CD4-positive, CD25-positive, alpha-beta regulatory T cell (primary cell): ENCODE measurements at places on chromosomes 11 and 22. TPM values are rescaled to one million over a fixed set of nuclear protein-coding genes. Genes with fewer than 3 reads are reported as not detected.

DNA sequence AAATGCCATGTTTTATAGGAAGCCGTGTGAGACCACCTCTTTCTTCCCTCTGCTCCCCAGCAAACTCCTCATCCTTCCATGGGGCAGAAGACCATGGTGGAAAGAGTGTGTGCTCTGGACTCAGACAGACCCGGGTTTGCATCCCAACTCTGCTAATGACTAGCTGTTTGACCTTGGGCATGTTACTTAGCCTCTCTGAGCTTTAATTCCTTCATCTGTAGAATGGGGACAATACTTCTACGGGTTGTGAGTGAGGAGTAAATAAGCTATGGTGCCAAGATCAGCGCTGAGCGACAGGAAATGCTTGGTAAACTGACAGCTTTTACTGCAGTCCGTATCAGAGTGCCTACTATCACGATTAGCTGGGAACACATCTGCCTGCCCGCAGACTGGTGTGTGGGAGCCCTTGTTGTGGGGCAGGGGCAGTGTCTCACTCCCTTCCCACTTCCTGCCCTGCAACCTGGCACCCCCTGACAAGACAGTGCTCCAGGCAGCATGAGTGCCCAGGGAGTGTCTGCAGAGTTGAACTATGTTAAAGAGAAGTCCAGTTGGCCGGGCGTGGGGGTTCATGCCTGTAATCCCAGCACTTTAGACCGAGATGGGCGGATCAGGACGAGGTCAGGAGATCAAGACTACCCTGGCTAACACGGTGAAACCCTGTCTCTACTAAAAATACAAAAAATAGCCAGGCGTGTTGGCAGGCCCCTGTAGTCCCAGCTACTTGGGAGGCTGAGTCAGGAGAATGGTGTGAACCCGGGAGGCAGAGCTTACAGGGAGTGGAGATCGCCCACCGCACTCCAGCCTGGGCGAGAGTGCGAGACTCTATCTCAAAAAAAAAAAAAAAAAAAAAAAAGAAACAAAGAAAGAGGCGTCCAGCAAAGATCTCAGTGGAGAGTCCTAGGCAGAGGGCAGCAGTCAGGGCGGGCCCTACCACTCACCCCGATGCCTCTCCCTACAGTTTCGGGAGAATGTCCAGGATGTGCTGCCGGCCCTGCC lies 2.2 kb downstream of the SEC14L2 start:
- no peak for DNase-seq

DNA sequence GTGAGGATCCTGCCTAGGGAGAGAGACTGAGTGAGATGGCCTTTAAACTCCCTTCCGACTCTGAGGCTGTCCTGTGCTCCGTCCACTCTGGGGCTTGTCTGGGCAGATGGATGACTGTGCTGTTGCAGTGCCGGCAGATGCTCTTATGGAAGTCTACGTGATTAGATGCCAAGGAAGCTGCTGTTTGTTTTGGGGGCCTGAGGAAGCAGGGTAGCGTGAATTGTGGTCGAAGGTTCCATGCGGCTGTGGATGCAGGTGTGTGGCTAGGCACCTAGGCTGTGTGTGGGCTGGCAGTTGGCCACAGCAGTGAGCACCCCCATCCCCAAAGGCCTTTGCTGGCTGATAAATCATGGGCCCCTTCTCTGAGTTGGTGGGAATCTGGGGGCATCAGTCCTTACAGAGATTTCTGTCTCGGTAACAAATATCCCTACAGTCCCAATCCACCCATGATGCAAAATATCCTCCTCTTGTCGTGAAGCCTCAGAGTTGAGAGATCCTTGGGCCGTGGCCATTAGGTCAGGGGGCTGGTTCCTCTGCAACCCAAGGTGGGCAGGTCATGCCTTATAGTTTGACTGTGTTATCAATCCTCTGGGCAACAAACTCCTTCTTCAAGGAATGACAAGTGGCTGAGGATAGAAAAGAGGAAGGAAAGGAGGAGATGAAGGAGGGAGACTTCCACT lies 31.2 kb downstream of the AMPD3 start:
- DNase-seq: no peak

GRCh38 chr11:132093536-132094259 lies 723.3 kb downstream of the NTM start:
- no peak for DNase-seq

DNA sequence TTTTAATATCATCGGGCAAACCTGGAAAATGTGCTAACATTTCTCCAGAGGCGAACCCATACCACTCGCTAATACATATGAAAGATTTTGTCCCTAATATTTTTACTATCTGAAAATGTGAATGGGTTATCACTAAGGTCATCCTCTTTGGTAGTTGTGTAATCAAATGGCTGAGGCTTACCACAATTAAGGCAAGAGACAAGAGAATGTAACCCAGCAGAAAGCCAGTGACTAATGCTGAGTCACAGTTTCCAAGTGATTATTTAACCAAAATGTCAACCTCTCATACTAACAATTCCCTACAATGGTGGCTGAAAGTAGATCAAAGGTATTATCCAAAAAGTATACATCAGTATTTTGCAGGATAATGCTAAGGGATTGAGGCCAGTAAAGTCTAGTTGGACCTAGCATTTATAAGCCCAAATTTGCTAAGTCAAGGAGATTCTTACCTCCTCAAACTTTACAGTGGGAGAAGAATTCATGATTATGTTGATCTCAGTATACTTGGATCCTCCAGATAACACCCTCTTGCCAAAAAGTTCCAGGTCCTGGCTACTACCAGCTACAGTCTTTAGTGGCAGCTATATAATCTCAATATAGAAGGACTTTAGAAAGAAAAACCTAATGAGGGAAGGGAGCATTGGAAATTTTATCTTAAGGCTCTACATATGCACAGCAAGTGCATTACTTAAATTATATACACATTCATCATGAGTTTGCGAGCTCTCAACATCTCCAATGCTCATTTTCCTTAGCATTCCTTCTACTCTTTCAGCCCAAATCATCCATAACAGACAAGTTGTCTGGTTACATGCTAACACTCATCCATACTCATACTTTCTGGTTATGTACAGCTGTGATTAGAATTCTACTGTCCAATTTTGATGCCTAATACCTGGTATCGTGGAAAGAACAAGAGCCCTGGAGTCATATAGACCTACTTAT lies 25.4 kb downstream of the SIK3 start:
- DNase-seq: no peak

DNA sequence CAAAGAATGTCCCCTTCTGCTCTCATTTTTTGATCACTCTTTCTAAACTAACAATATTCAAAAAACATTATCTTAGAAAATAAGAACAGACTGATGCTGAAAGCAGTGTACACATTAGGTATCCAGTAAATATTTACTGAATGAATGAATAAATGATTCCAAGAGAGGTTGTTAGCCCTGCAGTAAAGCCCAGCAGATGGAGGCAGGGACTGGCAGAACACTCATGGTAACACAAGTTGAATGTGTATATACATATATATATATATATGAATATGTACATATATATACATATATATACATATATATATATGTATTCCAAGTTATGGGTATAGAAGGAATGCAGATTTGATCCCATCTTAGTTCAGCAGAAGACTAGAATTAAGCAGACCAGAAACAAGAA lies 546.3 kb downstream of the RAB38 start:
- no peak for DNase-seq

DNA sequence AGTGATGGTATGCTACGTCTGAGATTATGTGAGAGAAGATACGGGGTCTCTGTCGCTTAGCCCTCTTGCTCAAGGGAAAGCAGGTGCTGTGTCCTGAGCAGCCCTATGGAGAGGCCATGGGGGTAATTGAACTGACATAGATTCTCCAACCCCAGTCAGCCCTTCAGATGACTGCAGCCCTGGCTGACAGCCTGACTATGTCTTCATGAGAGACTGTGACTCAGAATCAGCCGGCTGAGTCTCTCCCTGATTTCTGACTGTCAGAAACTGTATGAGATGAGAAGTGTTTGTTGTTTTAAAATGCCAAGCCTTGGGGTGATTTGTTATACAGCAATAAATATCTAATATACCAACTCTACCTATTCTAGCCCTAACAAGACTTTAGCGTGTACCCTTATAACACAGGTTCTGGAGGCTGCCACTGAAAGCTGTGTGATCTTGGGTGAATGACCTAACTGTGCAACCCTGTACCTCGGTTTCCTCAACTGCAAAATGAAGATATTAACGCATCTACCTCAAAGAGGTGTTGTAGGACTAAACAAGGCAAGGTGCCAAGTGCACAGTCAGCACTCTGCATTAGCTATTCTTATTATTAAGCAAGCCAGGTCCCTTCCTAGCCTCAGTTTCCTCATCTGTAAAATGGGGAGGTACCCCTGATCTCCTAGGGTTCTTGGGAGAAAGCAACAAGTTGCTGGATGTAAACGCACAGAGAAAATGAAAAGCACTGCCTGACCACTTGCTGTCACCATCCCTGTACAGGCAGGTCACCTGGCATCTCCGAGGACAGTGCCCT lies 24.9 kb downstream of the SLC43A1 start:
- DNase-seq: no peak

DNA sequence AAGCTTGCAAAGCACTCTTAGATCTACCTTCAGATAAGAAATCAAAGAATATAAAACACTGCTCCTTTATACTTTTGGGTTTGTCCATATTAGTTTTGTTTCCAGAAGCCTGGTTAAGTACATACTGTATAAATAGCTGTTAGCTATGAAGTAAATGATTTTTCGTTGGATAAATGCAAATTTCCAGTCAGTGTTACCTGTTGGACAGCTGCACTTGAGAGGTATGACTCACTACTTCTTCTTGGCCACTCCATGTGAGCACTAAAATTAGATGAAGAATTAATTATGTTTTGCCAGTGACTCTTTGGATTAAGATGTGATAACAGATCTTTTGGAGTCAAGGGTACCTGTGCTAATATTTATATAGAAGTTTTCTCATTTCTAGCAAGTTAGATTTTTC lies 9.5 kb upstream of the TSG101 start:
- DNase-seq: no peak

GRCh38 chr11:78415338-78415737 lies 2.3 kb downstream of the GAB2 start:
- no peak for DNase-seq

DNA sequence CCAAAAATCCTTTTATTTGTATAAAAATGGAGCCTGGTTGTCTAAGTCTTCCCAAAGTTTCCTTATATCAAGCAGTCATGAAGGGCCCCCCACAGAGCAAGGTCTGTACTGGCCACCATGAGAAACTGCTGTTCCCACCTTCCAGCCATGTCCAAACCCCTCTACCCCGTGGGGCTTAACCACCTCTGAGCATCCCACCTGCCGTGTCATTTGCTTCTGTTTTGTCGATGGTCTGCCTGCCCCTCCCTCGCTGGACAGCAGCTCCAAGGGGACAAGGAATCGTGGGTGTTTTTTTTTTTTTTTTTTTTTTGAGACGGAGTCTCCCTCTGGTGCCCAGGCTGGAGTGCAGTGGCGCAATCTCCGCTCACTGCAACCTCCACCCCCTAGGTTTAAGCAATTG lies 11.1 kb upstream of the ANO1 start:
- no peak for DNase-seq

GRCh38 chr11:22733475-22734248 lies 67.3 kb downstream of the GAS2 start:
- DNase-seq: no peak

BRSK2 gene
- polyA plus RNA-seq: not detected

TEF gene
- polyA plus RNA-seq: 4.9 TPM
